Stimulated activated CD4-positive, alpha-beta T cell treated with anti-CD3 and anti-CD28 coated beads, Interleukin-1b, Interleukin-23, amount 100 ng/mL, for 4 hours (primary cell): ENCODE measurements at places on chromosomes 3 and 15.

DNA sequence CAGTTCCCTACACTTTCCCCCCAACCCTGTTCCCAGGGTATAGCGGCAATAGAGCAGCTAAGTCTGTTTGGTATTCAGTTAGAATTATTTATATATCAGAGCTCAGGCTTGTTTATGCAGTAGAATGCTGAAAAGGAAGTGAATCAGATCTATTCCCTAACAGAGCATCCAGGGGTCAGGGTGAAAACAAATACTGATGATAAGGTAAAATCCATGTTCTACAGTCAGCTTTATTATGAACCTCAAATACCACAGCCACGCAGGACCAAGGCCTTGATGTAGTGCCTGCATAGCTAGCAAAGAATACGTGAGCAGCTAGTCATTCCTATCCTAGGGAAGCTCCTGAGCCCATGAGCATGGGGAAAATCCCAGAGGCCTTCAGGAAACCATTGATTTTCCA lies 229.7 kb upstream of the ICE2 start:
- no peak for DNase-seq

DNA sequence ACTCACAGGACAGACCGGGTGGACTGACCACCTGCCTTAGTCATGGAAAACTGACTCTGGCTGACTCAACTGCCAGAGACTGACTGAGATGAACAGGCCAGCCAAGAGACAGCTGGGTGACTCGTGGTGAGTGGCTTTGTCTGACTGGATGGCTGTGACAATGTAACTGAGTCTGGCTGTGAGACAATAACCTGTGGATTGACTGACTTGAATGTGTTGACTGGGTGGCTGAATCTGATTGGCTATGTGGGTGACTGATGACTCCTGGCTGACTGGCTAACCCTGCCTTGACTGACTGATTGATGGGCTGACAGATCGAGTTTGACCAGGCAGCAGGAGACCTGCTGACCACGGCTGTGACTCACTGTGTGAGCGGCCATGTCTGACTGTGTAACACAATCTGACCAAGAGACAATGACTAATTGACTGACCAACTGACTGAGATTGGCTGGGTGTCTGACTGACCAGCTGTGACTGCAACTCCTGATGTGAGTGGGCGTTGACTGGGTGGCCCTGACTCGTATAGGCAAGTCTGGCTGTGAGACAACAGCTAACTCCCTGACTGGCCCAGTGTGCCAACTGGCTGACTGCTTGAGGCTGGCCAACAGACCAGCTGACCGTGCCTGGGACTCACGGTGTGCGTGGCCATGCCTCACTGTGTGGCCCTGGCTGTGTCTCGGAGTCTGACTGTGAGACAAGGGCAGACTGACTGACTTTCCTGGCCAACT lies 509.1 kb downstream of the SHQ1 start:
- DNase-seq: no peak

- peak; percentile 11 for DNase-seq
Observed at GRCh38 chr15:85793641-85794597, 806 bp downstream of the KLHL25 start.

DNA sequence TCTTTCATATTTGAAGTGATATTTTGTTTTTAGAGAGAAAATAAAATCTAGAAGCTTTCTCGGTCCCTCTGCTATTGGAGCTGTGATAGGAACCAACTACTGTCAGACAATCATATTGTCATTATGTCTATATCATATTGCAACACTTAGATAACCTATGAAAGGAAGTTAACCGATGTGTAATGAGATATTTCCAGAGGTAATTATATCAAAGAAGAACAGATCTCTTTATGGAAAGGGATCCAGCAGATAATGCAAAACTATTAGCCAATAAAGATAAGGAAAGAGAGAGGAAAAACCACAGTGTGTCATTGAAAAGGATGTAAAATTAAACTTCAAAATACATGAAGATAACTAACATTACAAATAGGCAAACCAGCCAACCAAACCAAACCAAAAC lies 529.1 kb upstream of the CCDC54 start:
- no peak for DNase-seq

GRCh38 chr3:122912772-122913538 lies 114.6 kb downstream of the SEMA5B start:
- no peak for DNase-seq

DNA sequence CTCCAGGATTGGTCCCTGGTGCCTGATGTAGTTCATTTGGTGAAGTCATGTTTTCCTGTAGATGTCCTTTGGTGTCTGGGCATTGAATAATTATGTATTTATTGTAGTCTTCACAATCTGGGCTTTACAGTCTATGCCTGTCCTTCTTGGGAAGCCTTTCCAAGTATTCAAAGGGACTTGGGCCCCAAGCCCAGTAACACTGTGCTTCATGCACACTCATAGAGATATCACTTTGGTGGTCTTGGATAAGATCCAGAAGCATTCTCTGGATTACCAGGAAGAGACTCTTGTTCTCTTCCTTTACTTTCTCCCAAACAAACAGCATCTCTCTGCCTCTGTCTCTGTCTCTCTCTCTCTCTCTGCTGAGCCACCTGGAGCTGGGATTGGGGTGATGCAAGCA lies 281.1 kb upstream of the GOLGA6L4 start:
- DNase-seq: no peak

DNA sequence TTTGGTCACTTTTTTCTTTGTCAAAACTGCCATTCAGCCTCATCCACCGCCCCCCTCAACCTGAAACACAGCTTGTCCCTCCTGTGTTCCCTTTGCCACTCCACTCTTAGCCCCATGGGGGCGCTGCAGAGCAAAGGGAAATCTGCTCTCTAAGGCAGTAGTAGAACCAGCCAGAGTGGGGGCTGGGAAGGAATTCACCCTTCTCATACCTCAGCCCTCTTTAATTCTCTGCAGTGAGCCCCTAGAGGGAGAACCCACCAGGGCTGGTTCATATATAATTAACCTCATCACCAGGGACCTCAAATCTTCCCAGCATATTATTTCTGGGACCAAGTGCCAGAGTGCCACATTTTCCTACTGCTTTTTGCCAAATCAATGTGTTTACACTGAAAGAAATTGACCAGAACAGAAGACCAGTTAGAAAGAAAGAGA lies 2.8 kb upstream of the BCL6 start:
- DNase-seq: peak; percentile 89

DNA sequence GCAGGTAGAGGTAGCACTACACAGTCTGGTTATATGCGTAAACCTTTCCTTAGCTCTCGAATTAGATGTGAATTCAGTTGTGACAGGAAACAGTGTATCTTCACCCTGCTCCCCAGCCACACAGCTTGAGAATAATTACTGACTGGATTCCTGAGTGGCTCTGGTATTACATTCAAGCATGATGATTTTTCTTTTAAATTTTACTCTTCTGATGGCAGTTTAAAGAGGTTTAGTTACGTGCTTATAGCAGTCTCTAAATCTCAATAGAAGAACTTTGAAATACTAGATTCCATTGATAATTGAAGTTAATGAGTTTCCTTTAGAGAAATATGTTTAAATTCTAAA lies 98.8 kb downstream of the FNDC3B start:
- DNase-seq: no peak

DNA sequence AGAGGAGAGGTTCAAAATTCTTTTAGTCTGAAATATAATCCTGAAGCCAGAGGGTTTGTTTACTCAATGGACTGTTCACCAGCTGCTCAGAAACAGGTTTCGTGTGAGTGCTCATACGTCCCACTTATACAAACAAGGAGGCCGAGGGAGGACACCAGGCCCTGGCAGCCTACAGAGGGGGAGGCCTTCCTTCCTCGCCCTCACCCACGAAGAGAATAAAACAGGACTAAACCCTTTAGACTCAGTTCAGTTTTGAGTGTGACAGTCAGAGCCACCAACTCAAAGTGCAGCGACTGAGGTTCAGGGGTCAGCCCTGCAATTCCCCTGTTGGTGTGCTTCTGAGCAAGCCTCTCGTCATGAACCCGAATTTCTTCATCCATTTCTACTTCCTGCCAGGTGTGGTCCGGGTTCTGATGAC lies 17.3 kb downstream of the FAM174B start:
- no peak for DNase-seq

DNA sequence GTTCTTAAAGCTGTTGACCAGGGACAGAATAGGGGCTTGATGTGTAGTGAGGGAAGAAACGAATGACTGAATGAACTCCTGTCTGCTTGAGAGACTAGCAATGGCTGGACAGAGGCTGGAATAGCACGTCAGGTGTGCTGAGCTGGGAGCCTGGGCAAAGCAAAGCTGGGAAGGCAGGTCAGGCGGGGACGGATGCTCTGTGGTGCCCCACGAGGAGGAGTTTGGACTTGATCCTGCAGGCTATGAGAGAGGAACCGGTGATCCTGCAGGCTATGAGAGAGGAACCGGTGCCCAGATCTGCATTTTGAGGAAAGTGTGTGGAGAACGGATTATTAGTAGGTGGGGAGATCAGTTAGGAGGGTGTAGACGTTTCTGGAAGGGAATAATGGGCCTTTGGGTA lies 31.3 kb upstream of the PSTPIP1 start:
- DNase-seq: no peak

DNA sequence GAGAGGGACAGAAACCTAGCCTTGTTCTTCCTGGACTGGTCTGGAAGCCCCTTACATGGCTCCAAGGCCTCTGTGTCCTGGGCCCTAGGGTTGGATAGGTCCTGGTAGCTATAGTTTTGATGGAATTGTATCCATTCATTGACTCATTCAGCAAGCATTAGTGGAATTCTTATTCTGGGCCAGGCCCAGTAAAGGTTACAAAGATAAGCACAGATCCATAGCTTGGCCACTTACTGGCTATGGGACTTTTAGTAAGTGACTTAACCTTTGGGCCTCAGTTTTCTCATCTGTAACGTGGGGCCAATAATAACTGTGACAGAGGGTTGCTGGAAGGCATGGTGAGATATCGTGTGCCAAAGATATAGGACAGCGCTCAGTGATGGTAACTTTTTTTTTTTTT lies 13.6 kb upstream of the DAG1 start:
- DNase-seq: no peak

DNA sequence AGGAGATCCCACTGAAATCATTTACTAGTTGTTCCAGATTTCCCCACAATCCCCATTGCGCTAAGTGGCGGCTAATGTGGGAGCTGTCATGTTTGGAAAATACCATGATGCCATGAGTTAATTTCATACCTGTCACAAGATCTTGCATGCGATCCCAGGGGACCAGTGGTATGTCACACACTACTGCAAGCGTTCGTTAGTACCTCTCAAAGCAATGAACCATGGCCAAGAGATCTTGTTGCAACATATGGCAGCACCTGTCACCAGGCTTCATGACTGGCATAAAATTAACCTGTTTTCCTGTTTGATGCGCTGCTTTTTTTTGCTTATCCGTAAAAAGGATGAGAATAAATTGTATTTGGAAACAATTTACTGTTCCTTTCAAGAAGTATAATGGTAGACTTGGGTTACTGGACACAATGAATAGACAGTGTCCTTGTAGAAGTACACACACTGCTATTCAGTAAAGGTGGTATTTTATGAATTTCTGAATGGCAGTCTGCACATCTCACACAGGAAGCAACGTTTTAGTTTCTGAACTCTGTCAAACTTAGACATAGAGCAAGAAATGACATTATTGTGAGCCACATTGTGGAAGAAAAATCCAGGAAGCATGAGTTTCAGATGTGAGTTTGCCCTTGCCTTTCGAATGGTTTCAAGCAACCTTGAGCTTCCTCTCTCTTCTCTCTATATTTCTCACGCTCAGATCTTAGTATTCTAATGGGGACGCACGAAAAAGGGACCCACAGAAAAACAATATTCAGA lies 81.9 kb downstream of the CHL1 start:
- no peak for DNase-seq
